ENCODE measurements at places on chromosomes 6 and 20. TPM values are rescaled to one million over a fixed set of nuclear protein-coding genes. Genes with fewer than 3 reads are reported as not detected.

GRCh38 chr6:13537527-13537897, 36.9 kb upstream of the SIRT5 start:
- no peak for DNase-seq

GRCh38 chr6:75531174-75531573, 37.6 kb upstream of the FILIP1 start:
- no peak for DNase-seq

DNA sequence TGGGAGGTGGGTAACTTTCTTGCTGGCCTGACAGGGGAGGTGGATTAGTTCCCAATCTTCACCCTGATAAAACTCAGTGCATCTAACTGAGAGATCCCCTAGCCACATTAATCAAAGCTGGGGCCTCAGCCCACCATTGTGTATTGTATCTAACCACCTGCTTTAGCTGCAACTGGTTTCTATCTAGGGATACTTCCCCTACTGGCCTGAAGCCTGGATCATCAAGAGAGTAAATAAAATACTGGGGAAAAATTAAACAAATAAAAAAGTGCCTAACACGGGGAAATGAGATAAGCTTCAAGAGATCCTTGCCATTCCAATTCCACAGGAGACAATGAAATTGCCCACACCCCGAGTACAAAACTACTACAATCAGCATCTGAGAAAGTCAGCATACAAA, 149.4 kb downstream of the INSM1 start:
- DNase-seq: no peak

GRCh38 chr6:138979813-138980668, 8.0 kb downstream of the REPS1 start:
- no peak for DNase-seq

GRCh38 chr6:13286181-13286580, 42.2 kb downstream of the TBC1D7 start:
- DNase-seq: no peak

KIF25 gene
- 0.41 TPM for total RNA-seq

OR5V1 gene
- not detected for total RNA-seq

DNA sequence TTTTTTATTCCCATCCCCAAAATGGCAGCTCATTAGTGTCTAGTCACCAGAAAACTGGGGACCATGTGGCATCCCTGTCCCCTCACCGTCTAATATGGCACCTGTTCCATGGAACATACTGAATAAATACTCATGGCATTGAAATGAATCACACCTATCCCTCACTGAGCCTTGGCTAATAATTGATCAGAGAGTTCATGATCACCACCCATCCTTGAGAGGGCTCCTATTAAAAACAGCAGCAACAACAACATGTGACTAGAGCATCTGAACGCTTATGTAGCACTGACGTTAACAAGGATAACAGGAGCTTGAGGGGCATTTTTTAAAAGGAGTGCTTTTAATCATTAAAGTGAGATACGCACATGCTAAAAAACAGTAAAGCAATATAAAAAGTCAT, 1111.6 kb upstream of the FLRT3 start:
- DNase-seq: no peak

PREX1 gene
- total RNA-seq: 9.9 TPM

- no peak for DNase-seq
Measured at GRCh38 chr6:166009385-166010031, 158.1 kb downstream of the TBXT start.

- DNase-seq: no peak
Measured at GRCh38 chr6:46175976-46176375, 5.2 kb upstream of the ENPP5 start.

SLPI gene
- total RNA-seq: 43.3 TPM

CNR1 gene
- 17.3 TPM for total RNA-seq

DNA sequence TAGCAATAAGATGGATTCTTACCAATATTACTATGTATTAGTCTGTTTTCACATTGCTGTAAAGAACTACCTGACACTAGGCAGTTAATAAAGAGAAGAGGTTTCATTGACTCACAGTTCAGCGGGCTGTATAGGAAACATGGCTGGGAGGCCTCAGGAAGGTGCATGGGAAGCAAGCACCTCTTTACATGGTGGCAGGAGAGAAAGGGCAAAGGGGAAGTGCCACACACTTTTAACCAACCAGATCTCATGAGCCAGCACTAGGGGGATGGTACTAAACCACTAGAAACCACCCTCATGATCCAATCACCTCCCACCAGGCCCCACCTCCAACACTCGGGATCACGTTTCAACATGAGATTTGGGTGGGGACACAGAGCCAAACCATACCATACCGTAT, 40.7 kb upstream of the CCDC167 start:
- DNase-seq: no peak

GRCh38 chr20:9966966-9967365, 67.8 kb upstream of the ANKEF1 start:
- no peak for DNase-seq

KCNK5 gene
- 33.6 TPM for total RNA-seq

DNA sequence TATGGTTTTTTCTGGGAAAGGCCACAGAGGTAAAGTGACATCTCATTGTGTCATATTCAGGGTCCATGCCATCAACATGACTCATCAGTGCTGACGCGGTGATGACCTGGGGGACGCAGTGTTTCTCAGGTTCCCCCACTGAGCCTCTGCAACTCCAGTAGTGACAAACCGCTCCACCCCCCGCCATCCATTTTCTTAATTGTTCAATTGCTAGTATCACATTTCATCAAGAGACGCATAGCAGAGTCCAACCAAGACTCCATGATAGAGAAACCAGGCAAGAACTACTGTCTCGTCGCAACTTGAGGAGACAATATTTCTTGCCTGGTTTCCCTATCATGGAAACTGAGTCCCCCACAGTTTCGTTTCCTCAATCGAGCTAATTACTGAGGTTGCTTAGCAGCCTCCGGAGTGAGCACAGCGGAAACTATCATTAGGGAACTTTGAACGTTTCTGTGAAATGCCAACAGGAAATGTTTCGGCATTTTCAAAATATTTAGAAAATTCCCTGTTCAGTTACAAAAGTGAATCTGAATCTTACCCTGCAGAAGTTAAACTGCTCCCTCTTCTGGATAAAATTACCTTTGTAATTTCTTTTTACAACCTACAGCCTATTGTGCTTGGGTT, 12.2 kb upstream of the SERPINB1 start:
- DNase-seq: peak; percentile 61

GRCh38 chr6:20678831-20679352, 144.6 kb downstream of the CDKAL1 start:
- DNase-seq: no peak

GRCh38 chr6:28683945-28684538, 158.4 kb downstream of the GPX5 start:
- DNase-seq: no peak

DNA sequence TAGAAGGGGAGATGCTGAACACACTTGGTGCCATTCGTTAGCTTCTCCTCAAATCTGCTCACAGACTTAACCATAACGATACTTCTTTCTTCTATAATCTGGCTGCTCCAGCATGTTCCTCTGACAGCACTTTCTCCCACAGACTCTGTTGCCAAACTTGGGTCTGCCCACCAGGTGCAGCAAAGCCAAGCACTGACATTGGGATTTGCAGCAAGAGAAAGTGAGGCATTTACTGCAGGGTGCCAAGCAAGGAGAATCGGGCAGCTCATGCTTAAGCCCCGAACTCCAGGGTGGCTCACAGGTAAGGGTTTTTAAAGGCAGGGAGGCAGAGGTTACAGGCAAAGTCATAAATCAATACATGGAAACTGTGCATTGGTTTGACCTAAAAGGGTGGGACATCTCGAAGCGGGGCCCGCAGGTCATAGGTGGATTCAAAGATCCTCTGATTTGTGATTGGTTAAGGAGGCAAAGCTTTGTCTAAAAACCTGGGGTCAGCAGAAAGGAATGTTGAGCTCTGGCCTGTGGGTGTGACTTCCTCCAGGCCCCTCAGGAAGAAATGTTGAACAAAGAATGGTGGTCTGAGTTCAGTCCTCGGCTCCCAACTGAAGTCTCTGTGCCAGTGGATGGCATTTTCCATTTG, 25.1 kb upstream of the PNPLA1 start:
- no peak for DNase-seq

- DNase-seq: no peak
Measured at GRCh38 chr6:131136021-131136786, 937 bp downstream of the AKAP7 start.

- no peak for DNase-seq
Measured at GRCh38 chr20:51381557-51381956, 161.0 kb downstream of the NFATC2 start.
